ENCODE measurements at places on chromosomes 3 and 15.
A peak's percentile ranks its signal among the peaks of the same experiment; 100 is the strongest.

DNA sequence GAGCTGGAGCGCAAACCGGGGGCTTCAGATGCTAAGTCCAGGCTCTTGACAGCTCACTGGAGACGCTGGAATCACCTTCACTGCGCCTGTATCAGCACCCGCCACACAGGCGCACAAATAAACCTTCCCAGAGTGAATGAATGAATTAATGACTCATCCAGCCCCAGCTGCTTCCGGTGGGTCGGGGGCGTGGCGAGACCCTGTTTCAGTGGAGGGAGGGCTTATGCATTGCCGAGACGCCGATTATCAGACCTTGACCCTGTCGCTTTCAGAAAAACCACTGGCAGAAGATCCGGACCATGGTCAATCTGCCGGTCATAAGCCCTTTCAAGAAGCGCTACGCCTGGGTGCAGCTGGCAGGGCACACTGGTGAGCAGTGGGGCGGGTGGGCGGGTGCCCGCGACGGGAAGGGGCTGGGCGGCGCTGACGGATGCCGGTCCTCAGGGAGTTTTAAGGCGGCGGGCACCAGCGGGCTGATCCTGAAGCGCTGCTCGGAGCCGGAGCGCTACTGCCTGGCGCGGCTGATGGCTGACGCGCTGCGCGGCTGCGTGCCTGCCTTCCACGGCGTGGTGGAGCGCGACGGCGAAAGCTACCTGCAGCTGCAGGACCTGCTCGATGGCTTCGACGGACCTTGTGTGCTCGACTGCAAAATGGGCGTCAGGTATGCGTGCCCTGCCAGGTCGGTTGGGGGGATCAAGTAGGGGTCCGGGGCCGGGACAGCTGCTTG lies 7.7 kb downstream of the ITPKA start:
- peak; percentile 23 for DNase-seq

GRCh38 chr15:85598718-85599398 lies 195.9 kb downstream of the KLHL25 start:
- DNase-seq, result no peak

DNA sequence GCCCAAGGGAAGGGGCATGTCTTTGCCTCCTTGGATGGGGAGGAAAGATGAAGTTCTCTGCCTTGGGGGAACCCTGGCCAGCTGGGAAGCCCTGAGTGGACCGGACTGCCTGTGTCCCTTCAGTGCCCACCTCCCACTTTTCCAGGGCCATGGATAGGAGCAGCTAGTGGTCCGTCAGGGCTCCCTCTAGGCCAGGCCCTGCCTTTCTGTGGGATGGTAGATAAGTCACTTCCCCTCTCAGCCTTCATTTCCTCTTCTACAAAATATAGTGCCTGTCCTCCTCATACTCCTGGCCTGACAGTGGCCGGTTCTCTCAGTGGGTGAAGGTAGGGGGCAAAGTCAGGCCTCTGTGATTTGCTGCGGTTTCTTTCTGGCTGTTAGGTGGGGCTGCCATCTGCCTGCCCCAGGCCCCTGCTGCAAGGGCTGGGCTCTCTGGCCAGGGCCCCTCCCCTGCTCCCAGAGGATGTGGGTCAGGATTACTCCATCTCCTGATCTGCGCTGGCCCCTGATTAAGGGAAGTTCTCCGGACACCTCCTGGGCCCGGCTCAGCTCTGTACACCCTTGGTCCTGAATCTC lies 1.4 kb downstream of the PLEKHO2 start:
- DNase-seq, result no peak

DNA sequence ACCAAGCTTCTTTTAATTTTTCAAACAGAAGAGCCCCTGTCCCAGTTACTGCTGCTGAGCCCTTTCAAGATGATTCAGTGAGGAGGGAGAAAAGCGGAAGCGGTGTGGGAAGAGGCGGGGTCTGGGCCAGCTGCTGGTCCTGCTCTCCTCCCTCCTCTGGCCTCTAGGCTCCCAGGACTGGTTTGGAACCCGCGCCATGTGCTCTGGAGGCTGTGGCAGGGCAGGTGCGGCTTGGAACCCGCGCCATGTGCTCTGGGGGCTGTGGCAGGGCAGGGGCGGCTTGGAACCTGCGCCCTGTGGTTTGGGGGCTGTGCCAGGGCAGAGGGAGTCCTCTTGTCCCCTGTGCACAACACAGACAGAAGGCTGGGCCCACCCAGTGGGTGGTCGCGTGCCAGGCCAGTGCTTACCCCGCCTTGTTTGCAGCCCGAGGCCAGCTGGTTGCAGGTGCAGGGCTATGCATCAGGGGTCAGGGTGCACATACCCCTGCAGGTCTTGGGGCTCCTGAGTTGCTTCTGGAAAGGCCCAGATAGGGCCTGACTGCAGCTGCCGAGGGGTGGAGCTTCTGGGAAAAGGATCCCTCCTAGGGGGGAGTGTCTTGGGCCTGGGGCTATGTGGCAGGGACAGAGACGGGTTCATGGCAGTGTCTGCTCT lies 12.2 kb downstream of the ALG1L2 start:
- DNase-seq, result no peak

GRCh38 chr3:186991470-186991869 lies 61.1 kb downstream of the ST6GAL1 start:
- no peak for DNase-seq

DNA sequence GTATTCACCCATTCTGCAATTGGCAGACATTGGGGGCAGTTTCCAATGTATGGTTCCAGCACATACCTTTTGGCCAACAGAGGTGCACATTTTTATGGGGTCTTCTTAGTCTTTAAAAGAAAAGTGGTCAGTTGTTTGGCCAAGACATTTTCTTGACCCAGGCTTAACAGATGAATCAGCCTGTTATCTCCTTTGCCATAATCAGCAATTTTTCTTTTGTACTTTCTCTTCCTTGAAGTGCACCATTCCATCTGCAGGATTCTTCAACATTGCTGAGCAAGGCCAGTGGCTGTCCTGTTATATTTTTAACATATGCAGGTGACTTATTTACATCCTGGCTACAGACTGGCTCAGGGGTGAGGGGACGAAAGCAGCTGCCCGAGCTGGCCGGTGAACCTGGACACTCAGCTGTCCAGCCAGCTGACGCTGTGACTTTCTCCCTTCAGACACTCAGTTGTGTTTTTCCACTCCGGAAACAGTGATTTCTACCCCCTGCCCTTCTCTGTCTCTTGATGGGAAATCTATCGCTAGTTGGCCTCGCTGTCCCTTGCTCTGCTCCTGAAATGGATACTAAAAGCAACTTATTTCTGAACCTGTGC lies 96.5 kb upstream of the TNFAIP8L3 start:
- no peak for DNase-seq

DNA sequence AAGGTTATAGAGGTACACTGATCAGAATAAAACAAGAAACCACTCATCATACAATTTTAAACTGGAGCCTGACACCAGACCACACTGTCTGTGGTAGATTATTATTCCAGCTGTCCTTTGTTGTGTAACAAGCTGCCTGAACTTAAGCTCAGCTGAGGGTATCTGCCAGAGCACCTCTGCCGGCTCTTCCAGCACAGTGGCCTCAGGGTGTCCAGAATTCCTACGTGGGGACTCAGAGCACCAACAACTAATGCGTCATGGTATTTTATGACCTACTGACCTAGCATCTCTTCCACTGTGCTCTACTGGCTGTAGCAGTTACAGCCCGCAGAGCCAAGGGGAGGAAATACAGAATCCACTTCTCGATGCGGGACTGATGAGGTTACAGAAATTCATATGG lies 15.6 kb upstream of the RAF1 start:
- no peak for DNase-seq

GRCh38 chr15:80587007-80587406 lies 108.1 kb upstream of the ABHD17C start:
- DNase-seq, result no peak
